ENCODE measurements at places on chromosomes 16 and 17.

GRCh38 chr17:7308625-7309433 lies 1.4 kb downstream of the EIF5A start:
- DNase-seq = peak; percentile 79

DNA sequence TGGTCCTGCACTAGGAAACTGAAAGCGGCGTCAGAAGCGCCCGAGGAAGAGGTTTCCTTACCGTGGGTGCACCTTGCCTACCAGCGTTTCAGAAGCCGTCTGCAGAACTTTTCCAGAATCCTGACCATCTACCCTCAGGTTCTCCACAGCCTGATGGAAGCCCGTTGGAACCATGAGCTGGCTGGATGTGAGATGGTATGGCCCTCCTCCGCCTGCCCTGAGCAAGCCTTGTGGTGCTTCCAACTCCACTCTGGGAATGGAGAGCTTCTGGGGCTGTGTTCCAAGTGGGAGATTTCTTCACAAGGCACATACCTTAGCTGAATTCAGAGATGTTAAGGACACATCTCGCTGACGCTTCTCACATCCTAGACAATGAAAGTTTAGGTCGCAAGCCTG lies 51.8 kb upstream of the ENDOV start:
- DNase-seq = no peak

DNA sequence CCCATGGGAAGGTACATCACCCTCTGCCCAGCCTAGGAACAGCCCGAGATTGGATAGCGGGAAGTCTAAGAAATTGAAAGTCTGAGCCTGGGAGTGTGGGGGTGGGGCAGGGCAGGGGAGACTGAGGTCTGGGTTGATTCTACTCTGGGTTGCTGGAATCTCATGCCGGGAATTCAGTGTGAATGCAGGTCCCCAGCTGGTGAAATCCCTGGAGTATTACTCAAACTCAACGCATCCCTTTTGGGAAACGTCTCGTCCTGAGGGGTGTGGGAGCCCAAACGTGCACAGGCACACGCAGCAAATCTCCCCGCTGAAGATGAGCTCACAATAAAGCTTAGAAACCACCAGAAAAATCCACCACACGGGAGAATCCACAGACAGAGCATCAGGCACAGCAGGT lies 55.4 kb downstream of the SOCS1 start:
- DNase-seq = no peak

- no peak for DNase-seq
Measured at GRCh38 chr16:78706637-78707036, 607.2 kb downstream of the WWOX start.

- no peak for DNase-seq
Measured at GRCh38 chr17:37833237-37833859, 88.5 kb upstream of the HNF1B start.

DNA sequence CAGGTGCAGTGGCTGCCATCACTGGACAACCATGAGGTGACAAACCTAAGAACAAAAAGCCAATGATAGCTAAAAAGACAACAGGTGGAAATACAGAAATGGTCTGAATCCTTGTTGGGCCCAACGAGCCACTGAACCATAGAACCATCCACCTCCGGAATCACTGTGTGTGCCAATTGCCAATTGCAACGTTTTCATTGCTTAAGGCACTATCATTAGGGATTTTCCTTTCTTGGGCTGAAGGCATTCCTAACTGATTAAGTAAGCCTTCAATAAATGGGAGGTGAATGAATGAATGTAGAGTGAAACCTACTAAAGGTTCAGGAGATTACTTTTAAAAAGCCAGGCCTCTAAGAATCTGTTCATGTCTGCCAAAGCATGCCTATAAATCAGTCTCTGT lies 3.6 kb downstream of the USP31 start:
- DNase-seq = no peak

- no peak for DNase-seq
Measured at GRCh38 chr17:50035945-50036344, 20.0 kb upstream of the ITGA3 start.

- DNase-seq = no peak
Measured at GRCh38 chr17:21573961-21574610, 118.2 kb upstream of the KCNJ18 start.

DNA sequence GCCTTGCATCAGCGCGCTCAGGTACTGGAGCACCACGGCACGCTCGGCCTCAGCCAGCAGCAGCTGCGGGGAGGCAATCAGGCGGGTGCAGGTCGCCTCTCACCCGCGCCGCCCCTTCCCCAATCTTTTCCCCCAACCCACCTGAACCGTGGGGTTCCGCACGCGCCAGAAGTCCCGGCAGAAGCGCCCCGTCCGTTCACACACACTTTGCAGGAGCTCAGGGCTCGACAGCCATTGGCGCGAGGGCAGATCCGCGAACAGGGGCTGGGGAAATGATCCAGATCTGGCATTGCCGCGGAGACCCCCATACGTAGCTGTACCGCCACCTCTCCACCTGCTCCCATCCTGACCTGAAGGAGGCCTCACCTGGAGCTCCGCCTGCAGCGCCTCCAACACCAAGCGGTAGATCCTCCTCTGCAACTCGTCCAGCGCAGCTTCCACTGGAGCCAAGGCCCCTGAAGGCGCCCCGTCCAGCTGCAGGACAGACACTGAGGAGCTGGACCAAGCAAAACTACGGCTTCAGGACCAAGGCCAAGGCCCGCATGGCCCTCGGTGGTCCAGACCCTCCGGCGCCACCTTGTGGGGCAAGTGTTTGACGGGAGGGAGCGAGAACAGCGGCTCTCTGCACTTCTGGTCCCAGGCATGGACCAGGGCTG lies 1.4 kb upstream of the MATCAP1 start:
- DNase-seq = peak; percentile 47

- DNase-seq = no peak
Measured at GRCh38 chr17:65013613-65014391, 42.7 kb downstream of the GNA13 start.

DNA sequence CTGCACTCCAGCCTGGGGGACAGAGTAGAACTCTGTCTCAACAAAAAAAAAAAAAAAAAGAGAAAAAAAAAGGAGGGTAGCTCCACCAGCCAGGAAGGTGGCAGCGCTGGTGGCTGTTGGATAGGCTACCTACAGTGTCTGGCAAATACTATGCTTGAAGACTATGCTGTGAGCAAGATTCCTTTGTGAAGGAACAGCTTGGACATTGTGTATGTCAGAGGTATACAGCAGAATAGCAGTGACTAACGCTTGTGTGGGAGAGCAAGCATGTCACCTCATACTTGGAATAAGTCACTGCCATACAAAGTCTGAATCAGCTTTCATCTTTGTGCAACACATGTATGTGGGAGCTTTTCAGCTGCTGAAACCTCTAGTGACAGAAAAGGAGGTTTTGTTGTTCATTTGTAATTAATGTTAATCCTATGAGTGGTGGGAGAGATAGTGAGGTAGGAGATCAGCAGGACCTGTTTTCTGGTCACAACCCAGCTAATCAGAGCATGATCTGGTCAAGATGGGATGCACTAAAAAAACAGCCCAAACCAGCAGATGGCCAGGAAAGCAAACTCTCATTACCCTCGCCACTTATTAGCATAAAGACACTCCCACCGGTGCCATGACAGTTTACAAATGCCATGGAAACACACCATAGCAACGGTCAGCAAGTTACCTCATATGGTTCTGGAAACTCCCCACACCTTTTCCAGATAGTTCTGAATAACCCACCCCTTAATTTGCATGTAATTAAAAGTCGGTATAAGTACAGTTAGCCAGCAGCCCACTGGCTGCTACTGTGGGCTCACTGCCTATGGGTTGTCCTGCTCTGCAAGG lies 6.8 kb upstream of the ITGAD start:
- DNase-seq = no peak

GRCh38 chr16:57837305-57838125 lies 35.2 kb upstream of the KIFC3 start:
- peak; percentile 30 for DNase-seq

DNA sequence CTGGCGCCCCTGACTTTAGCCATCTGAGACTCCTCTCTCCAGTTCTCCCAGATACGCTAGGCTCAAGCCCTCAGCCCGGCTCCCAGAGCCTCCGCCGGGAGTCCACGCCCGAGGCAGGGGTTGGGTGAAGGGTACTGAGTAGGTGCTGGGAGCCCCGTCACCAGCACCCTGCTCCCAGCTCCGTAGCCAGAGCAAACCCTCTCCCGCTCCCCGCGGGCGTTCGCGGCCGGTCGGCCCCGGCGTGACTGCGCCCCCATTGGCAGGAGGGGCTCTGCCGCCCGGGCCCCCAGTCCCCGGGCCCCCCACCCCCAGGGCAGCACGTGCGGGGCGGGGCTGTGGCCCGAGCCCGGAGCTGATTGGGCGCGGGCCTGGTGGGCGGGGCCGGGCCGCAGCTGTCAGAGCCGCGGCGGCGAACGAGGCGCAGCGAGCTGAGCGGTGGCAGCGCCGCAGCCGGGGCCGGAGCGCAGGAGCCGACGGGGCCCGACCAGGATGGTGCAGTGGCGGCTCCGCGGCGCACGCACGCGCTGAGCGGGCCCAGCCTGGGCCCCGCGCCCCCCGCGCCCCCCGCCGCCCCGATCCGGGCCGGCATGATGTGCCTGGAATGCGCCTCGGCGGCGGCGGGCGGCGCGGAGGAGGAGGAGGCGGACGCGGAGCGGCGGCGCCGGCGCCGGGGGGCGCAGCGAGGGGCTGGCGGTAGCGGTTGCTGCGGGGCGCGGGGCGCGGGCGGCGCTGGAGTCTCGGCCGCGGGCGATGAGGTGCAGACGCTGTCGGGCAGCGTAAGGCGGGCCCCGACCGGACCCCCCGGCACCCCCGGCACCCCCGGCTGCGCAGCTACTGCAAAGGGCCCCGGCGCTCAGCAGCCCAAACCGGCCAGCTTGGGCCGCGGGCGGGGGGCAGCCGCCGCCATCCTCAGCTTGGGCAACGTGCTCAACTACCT lies at the start of gene SPNS2:
TSS of gene SPNS2 (plus strand) at position 421 of the 937 bp plus-strand sequence. CDS start at position 588, 167 bp downstream.
- DNase-seq = peak; percentile 60

GRCh38 chr17:30323895-30324319 lies 9.9 kb downstream of the TMIGD1 start:
- DNase-seq = no peak

Measured in NCI-H1105 treated with DMSO at 0.1 percent for 48 hours (cell line).